ENCODE measurements at places on chromosomes 4 and X.

DNA sequence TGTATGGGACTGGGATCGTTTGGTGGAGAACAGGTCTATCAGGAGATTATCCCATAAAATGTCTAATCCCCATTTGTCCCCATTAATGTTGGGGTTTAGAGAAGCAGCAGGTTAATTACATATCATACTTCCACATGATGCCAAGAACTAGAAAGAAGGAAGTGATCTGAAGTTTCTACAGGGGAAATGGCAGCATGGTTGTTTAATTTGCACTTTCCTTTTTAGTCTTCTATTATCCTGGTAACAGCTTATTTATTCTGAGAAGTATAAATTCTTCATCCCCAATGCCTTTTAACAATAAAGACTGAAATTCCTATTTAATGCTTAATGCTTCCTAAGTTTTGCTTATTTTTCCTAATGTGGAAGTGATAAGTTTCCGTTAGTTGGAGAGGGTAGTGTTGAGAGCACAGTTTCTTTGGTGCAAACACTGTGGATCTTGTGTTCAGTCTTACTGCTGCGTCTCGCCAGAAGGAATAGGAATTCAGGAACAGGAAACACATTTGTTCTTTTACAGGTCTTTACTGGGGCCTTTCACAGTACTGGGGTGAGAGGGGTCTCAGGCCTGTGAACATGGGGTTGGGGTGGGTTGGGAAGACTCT lies 59.5 kb upstream of the TADA2B start:
- no peak for DNase-seq

GRCh38 chr4:82947498-82947897 lies 47.0 kb downstream of the THAP9 start:
- no peak for DNase-seq

DNA sequence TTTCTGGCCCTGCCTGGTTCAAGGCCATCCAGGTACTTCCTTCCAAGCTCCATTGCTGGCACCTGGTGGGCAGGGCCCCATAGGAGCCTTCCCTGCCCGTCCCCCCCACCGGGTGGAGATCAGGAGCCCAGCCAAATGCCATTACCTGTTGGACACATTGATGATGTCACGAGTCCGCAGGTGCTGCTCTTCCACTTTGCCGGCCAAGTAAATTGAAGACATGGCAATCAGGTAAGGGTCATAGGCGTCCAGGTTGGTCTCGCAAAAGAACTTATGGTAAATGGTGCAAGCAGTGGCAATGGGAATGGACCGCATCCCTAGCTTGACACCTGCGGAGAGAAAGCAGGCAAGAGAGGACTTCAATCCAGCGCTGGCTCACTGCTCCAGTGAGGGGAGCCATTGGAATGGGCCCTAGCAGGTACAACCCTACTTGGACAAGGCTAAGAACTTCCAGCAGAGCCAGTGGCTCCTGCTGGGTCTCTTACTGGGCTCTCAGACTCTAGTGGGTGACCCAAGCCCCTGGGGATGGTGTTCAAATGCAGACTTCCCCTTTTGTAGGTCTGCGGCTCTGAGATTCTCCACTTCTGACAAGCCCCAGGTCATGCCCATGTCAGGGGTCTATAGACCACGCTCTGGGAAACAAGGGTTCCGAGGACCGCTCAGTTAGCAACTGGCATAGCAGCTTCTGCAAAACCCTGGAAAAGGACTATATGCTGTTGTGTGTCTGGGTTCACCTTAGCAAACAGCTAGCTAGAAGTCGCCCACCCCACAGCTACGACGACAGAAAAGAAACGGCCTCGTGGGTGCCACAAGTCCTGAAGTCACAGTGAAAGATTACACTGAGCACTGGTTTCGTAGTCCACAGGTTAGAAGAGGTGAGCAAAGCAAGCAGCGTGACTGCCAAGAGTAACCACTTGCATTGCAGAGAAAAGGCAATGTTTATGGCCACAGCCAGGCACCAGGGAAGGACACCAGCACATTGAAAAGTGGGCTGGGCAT lies 2.8 kb downstream of the CCNQ start:
- no peak for DNase-seq

DNA sequence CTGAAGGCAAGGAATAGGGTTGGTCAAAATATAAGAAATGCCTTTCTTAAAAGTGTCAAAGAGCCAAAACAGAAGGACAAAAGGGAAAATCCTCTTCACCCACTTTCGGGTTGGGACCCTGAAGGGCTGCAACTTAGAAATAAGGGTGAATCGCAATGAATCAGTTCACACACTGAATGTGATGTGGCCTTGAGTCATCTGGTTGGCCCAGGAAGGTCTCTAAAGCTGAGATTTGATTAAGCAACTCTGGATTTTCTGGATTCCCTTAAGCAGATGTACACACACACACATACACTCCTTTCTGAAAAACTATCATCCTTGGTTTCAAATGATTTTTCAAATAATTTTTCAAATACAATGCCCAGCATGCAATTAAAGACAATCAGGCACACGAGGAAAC lies 13.1 kb downstream of the TAB3 start:
- no peak for DNase-seq

DNA sequence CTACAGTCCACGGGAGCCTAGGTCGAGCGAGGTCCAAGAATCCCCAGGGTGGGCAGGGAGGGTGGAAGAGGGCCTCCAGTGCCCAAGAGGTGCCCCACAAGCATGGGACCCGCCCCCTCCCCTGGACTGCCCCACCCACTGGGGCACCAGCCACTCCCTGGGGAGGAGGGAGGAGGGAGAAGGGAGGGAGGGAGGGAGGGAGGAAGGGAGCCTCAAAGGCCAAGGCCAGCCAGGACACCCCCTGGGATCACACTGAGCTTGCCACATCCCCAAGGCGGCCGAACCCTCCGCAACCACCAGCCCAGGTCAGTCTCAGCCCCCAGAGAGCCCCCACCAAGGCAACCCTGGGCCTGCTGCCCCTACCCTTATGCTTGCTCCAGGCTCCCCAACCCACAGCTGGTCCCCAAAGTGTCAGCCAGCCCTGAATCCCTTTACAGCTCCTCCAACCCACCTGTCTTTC lies at the start of gene GATA1:
Gene GATA1 (plus strand): TSS at position 250 of the 460 bp plus-strand sequence. CDS start 4,520 bp downstream, outside the sequence.
- DNase-seq: no peak

- no peak for DNase-seq
Observed at GRCh38 chr4:43709443-43709842, 739.2 kb downstream of the KCTD8 start.

- DNase-seq: no peak
Observed at GRCh38 chr4:174531486-174531885, 9.2 kb upstream of the HPGD start.

- DNase-seq: no peak
Observed at GRCh38 chr4:8893624-8894423, 22.2 kb upstream of the HMX1 start.

DNA sequence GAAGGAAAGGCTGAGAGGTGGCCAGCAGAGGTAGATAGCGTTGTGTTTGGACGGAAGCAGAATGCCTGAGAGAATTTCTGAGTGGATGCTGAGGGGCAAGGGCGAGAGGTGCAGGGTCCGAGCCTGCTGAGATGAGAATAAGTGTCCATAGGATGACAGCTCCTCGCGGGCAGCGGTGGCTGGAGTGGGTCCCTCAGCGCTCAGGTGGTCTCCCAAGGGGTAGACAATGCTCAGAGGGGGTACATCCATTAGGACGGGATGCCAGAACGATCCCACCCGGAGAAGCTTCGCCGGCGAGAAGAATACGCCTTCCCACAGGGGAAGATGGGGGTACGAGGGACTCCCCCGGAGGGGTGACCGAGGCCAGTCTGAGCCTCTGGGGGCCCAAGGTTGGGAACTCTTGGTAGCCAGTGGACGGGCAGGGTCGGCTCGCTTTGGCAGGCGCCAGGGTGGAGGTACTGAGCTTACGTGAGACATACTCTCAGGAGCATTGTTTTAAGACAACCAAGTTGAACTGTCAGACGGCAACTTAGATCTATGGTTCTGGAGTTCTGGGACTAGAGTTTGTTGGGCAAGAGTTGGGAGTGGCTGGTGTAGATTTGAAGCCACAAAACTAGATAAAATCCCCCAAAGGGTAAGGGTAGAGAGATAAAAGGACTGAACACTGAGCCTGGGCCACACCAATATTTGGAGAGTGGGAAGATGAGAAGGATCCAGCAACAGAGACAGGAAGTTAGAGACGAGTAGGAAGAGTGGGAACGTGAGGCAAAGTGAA lies 15.8 kb downstream of the BRCC3 start:
- DNase-seq: no peak

- no peak for DNase-seq
Observed at GRCh38 chr4:108165586-108165985, 3.1 kb downstream of the LEF1 start.

- no peak for DNase-seq
Observed at GRCh38 chrX:103477496-103477895, 41.8 kb downstream of the RAB40A start.

DNA sequence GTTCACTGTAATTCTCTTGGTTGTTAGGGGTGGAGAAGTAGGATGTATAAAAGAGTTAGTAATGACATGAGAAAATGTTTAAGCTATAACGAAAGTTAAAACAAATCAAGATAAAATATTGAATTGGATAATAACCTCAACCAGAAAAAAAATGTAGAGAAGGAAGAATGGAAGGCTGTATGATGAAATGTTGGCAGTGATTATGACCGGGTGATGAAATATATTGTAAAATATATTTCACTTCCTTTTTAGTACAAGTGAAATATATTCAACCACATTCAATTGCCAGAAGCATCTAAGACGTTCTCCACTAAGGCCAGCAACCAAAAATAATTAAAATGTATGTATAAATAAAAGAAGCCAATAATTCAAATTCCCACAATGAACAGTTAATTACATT lies 309.3 kb upstream of the FGF13 start:
- DNase-seq: no peak

GRCh38 chrX:93461060-93461459 lies 212.3 kb downstream of the NAP1L3 start:
- DNase-seq: no peak

DNA sequence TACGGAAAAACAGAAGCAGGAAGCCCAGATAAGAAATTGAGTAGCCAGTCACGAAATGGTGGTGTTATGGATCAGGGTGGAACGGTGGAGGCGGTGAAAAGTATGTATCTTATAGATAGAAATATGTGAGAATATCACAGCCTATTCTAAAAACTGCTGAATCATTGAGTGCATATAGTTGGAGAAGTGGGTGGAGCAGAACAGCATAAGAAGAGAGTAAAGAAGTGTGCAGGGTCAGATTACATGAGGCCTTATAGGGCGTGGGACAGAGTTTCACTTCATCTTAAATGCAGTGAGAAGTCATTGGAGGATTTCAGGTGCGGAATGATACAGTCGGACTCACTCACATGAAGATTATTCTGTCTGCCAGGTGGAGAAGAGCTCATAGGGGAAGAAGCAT lies 293.1 kb downstream of the TRIML1 start:
- no peak for DNase-seq

DNA sequence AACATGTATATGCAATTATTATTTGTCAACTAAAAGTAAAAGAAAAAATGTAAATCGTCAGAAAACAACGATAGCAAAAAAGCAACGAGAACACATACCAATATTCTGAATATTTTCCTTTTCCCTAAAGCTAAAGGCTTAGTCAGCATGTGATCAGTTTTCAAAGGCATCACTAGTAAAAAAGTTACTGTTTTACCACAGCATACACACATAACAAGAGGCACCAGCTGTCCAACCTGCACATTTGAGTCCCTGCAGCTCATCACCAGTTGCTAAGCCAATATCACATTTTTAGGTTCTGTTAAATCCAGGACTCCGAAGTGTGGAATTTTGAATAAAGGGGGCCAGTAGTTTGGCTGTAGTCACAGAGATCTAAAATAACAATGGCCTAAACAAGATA lies 203.8 kb downstream of the ADGRA3 start:
- DNase-seq: no peak

DNA sequence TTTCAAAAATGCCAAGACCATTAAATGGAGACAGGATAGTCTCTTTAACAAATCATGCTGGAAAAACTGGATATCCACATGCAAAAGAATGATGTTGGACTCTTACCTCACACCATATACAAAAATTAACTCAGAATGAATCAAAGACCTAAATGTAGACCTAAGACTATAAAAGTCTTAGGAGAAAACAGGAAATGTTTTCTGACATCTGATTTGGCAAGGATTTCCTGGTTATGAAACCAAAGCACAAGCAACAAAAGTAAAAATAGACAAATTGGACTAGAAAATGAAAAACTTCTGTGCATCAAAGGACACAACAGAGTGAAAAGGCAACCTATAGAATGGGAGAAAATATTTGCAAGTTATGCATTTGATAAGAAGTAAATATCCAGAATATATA lies 37.6 kb downstream of the ARFIP1 start:
- DNase-seq: no peak

GRCh38 chrX:114615765-114616164 lies 31.9 kb downstream of the HTR2C start:
- DNase-seq: no peak

GRCh38 chrX:129965166-129965565 lies 17.3 kb upstream of the BCORL1 start:
- no peak for DNase-seq

- DNase-seq: no peak
Observed at GRCh38 chr4:6955261-6955911, 45.8 kb downstream of the TBC1D14 start.

GRCh38 chr4:183183906-183184535 lies 85.0 kb downstream of the WWC2 start:
- no peak for DNase-seq

GRCh38 chr4:132195176-132195575 lies 953.9 kb upstream of the PCDH10 start:
- no peak for DNase-seq

- no peak for DNase-seq
Observed at GRCh38 chr4:40586034-40586433, 43.6 kb downstream of the RBM47 start.

DNA sequence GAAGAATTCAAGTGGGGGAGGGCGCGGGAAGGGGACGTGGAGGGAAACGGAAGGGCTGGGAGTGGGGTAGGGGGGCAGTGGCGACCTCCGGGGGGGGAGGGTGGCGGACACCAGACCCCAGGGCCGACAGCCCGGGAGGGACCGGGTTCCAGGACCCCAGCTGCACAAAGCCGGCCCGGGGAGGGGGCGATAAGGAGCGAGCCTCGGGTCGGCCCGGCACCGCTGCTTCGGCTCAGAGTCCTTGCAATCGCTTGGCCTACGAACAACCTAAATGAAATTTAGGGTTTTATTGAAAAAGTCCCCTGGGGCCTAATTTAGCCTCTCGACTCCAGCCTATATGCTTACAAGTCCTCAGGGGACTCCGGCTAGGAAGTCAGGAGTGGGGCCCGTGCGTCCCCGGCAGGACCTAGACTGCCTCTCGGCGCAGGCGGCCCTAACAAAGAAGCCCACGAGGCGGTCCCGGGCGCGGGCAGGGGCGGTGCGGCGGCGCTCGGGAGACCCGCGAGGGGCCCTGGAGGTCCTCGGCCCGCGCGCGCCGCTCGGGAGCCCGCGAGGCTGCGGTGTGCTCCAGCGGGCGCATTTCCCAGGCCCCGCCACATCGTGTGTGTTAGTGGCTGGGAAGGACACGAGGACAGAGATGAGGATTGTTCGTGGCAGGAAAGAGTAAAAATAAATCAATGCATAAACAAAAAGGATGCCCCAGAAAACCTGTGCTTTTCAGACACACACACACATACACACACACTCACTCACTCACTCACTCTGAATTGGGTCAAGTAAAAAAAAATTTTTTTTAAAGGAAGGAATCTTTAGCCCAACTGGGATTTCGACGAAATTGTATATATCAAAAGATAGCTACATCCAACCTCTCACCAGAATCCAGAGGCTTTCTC lies 70.0 kb downstream of the MGST2 start:
- DNase-seq: peak; percentile 79

GRCh38 chr4:149933883-149934282 lies 118.2 kb upstream of the IQCM start:
- DNase-seq: no peak

- DNase-seq: no peak
Observed at GRCh38 chrX:28628120-28628519, 40.9 kb downstream of the IL1RAPL1 start.

- no peak for DNase-seq
Observed at GRCh38 chr4:111977419-111977965, 167.8 kb upstream of the FAM241A start.

- no peak for DNase-seq
Observed at GRCh38 chrX:104929324-104929723, 291.2 kb downstream of the TEX13A start.

All from SK-N-DZ (cell line).